ENCODE measurements at places on chromosomes 1 and 21. TPM values are rescaled to one million over a fixed set of nuclear protein-coding genes. Genes with fewer than 3 reads are reported as not detected.

DNA sequence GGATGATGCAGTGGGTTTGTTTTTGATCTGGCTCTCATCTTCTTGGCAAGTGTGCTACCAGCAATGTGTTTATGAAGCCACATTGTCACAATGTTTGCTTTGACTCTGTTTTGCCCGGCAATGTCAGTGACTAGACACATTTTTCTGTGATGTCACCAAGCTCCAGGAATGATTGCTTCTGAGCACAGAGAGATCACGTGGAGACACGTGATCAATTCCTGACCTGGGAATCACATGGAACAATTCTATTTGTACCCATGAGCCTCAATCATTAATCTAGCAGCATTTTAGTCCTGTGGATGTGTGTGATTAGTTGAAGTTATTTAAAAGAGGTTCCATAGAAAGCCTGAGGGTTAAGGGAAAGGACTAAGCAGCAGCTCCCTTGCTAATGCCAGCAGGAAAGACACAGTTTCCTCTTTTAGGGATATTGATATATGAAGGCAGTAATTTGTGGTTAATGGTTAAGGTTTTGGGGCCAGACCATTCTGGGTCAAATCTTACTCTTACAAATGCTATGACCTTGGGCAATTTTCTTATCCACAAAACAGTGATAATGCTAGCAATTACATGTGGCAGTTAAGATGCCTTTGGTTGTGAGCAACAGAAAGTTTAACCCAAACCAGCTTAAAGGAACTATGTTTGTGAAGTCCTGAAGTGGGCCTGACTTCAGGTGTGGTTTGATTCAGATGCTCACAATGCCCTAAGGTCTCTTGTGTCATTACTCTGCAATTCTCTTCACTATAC, 59.0 kb downstream of the FASLG start:
- DNase-seq = no peak

- no peak for DNase-seq
These were observed 846.5 kb upstream of the NCAM2 start for GRCh38 chr21:20151741-20152140.

- no peak for DNase-seq
These were observed 2.0 kb downstream of the HPCAL4 start for GRCh38 chr1:39689214-39689613.

- DNase-seq = peak; percentile 54
These were observed 10.0 kb downstream of the PDPN start for GRCh38 chr1:13593511-13594131.

DNA sequence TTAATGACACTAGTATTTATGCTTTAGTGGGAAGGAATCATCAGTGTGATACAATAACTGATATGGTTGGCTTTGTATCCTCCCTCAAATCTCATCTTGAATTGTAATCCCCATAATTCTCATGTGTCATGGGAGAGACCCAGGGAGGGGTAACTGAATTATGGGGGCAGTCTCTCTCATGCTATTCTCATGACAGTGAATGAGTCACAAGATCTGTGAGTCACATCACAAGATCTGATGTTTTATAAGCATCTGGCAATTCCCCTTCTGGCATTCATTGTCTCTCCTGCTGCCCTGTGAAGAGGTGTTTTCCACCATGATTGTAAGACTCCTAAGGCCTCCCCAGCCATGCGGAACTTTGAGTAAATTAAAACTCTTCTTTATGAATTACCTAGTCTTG, 1760.3 kb downstream of the NCAM2 start:
- DNase-seq = no peak

GRCh38 chr1:207995576-207995975, 84.7 kb upstream of the CD34 start:
- DNase-seq = no peak

- DNase-seq = no peak
These were observed 51.8 kb downstream of the CD46 start for GRCh38 chr1:207803678-207804077.

GRCh38 chr1:66436378-66437135, 97.4 kb upstream of the SGIP1 start:
- DNase-seq = no peak

GRCh38 chr21:42419845-42420244, 16.1 kb downstream of the UBASH3A start:
- DNase-seq = no peak

- DNase-seq = no peak
These were observed 32.1 kb downstream of the URB2 start for GRCh38 chr1:229657993-229658755.

- no peak for DNase-seq
These were observed 150.5 kb downstream of the PCBP3 start for GRCh38 chr21:45794027-45794426.

DNA sequence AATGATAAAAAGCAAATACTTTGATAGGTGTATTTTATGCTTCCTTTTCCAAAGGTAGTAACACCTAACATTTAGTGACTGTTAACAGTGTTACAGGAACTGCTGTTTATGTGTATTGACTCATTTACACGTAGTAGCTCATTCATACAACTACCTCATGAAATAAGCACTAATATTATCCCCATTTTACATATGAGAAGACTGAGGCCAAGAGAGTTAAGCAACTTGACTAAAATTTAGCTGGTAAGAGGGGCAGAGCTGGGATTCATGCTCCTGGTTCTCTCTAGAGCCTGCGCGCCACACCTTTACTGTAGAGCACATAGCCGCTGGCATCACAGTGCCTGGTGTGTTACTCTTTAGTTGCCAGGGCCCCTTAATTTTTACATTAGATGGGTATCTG, 11.3 kb downstream of the ZBTB40 start:
- no peak for DNase-seq

DNA sequence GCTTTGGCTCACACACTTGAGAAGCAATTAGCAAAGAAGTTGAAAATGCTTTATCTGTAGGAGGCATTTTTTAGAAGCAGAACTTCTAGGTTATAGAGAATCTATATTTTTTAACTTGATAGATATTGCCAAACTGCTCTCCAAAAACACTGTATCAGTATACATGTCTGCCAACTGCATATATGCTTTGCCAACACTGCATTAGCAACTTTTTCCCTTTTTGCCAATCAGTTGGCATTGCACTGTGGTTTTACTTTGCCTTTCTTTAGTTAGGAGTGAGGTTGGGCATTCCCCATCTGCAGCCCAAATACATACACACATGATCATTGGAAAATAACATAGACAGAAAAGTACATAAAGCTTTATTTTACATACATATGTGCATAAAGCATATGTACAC, 15.0 kb downstream of the PADI3 start:
- no peak for DNase-seq

The OTUD7B gene
- total RNA-seq = 34.3 TPM

The LAMC1 gene
- 111 TPM for total RNA-seq

The PLA2G4A gene
- total RNA-seq = 45.3 TPM

The AK5 gene
- total RNA-seq = 1.9 TPM

The PCNX2 gene
- total RNA-seq = 49.8 TPM

The PLCH2 gene
- 90.0 TPM for total RNA-seq

The TMEM269 gene
- total RNA-seq = 0.18 TPM
